ENCODE measurements at places on chromosomes 1 and 21.

DNA sequence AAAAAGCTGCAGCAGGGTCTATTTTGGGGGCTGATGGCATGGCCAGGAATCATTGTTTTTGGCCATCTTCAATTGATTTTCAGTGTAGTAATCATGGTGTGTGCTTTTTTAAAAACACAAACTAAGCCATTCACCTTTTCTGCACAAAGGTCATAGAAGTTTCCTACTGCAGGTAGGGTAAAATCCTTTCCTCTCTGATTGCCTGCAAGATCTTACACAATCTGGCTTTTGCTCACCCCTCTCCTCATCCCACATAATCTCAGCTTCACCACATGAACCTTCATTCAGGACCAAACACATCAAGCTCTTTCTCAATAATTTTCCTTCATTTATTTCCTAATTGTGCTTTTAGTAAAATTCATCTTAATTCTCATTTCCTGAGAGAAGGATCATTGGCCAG, 38.3 kb upstream of the GBP5 start:
- H3K27ac ChIP-seq, result no peak overlapping the region
- no peak overlapping the region for H3K4me3 ChIP-seq
- H3K4me1 ChIP-seq, result no peaks in the 10 kb centered on the region
- no peaks in the 10 kb centered on the region for H3K36me3 ChIP-seq
- no peak for DNase-seq

DNA sequence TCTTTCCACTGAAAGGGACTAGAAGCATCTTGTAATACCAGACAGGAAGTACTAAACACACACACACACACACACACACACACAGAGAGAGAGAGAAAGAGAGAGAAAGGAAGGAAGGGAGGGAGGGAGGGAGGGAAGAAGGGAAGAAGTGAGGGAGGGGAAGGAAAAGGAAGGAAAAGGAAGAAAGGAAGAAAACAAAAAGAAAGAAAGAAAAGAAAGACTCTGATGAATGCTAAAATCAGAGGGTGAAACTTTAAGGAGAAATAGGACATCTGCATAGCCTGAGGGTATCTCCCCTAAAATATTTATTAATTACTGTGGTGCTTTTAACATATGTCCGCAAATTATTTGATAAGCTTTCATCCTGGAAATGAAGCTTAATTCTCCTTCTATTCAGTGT, 10.6 kb downstream of the TRIT1 start:
- H3K36me3 ChIP-seq, result no peaks in the 10 kb centered on the region
- H3K4me3 ChIP-seq, result no peak overlapping the region
- DNase-seq, result no peak
- H3K27me3 ChIP-seq, result peaks cover 2% of the 10 kb centered on the region

- H3K4me3 ChIP-seq, result no peak overlapping the region
- H3K36me3 ChIP-seq, result no peaks in the 10 kb centered on the region
- H3K27me3 ChIP-seq, result no peaks in the 10 kb centered on the region
- no peaks in the 10 kb centered on the region for H3K4me1 ChIP-seq
These were observed 163.2 kb downstream of the SNX7 start for GRCh38 chr1:98824736-98825135.

DNA sequence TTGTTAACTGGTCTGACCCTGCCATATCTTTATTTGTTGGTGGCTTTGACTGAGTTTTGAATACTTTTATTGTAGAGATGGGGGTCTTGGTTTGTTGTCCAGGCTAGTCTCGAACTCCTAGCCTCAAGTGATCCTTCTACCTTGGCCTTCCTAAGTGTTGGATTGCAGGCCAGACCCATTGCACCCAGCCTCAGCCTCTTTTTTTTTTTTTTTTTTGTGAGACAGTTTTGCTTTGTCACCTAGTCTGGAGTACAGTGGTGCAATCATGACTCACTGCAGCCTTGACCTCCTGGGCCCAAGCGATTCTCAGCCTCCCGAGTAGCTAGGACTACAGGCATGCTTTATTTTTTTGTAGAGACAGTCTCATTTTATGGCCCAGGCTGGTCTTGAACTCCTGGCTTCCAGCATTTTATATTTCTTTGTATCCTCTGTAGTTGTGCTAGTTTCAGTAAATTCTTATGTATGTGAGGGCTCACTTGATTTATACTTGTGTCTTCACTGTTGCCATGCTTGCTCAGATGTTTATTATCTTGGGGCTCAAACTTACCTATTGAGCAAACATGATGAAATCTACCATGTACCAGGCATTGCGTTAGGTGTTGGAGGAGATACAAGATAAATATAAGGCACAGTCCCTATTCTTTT, 24.1 kb downstream of the THRAP3 start:
- H3K36me3 ChIP-seq, result no peaks in the 10 kb centered on the region
- peaks cover 1% of the 10 kb centered on the region for H3K27me3 ChIP-seq
- H3K4me1 ChIP-seq, result peaks cover 9% of the 10 kb centered on the region
